ENCODE measurements at places on chromosomes 7 and 10.

DNA sequence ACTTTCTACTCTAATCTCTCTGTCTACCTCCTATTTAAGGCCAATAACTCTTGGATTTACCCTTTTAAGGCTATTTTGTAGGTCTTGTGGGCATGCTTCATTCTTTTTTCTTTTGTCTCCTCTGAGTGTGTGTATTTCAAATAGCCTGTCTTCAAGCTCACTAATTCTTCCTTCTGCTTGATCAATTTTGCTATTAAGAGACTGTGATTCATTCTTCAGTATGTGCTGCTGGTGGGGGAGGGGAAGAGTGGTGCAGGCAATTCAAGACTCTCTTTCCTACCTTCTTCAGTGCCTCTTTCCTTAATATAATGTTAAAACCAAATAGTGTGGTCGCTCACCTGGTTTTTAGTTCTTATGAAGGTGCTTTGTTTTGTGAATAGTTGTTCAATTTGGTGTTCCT is 20.0 kb downstream of the ABCB1 start:
- DNase-seq = no peak

DNA sequence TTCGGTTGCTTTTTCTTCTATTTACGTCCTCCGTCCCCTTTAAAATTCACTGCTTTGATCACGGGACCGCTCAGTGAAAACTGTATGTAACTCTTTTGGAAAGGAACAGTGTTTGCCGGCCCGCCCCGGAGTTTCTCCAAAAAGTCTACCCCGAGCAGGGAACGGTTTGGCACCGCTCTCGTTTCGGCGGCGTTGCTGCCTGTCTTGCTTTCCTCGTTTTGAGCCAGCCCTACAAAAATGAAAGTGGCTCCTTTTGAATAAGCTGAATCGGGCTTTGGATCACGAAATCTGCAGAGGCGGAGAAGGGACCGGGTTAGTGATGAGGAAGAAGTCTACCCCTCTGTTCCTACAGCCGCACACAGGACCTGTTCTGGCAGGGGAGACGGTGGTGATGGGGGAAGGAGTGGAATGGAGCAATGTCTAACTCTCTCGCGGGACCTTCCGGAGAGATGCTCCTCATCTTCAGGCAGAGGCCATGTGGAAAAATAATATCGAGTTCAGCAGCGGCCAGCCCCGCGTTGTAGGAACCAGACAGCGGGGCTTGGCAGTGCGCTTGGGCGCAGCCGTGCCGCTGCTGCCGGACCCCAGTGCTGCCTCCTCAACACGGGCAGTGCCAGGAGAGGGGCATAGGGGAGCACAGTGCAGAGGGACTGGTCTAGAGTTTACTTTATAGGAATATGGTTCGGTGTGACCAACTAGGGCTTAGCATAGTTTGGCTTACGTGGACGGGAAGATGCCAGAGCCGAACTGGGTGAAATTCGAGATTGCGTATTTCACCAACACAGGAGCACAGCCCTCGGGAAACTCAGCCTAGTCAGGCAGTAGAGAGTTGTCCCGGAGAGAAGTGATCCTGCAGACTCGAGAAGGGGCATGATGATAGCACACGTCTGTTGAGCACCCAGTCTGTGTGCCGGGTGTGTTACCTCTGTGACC is 1.4 kb downstream of the HTRA1 start:
- DNase-seq = no peak

DNA sequence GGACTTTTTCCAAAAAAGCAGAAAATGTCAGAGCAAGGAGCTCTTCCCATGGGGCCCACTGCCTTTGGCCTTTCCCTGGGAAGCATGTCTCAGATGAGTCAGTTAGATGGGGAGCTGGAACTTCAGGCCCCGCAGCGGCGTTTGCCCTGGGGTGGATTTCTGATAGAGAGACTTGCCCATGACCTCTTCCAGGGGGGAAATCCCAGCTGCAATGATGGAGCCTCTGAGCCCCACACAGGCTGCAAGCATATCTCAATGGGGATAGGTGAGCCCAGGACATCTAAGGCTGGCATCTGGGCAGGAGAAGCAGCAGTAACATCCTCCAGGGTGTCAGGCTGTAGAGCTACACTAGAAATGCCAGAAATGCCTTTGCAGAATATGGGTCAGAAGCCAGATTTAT is 269.2 kb upstream of the TCERG1L start:
- DNase-seq = no peak

- no peak for DNase-seq
Observed at GRCh38 chr10:130022511-130023299, 58.6 kb upstream of the EBF3 start.

DNA sequence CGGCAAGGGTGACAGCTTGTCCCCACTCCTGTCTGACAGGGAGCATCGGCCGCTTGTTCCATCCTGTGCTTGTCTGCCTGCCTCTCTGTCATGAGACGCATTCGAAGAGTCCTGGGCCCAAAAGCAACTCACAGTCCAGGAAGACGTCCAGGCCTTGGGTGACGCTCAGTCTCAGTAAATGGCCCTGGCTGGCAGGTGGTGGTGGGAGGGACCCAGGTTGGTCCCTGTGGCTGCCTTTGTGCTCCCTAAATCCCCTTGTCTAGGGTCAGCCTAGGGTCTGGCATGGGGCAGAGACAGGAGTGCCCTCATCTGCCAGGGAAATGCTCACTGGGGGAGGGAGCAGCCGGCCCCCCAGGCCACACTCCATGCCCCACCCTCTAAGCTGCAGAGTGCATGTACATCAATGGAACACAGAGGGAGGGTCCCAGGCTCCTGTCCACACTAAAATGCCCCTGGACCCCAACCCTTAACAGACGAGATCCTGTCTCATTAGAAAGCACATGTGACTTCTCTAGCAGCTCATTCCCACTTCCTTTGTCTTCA is 295.2 kb upstream of the ZNF32 start:
- no peak for DNase-seq

DNA sequence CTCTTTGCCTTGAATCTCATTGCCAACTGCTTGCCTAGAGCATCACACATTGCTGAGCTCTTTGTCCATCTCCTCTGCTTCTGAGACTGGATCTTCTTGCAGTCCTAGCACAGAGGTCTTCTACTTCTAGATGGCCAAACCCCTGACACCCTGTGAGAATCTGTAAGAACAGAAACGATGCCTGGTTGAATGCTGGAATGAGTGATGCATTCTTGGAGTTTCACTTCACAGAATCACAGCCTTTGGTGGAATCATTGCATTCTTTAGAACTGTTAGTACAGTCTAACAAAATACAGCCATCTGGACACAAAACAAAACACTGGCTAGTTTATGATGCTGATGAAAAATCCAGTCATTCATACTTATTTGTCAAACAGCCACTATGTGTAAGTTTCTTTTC is 141.7 kb upstream of the ITGB1 start:
- DNase-seq = no peak
